ENCODE measurements at places on chromosomes 4 and X. TPM values are rescaled to one million over a fixed set of nuclear protein-coding genes. Genes with fewer than 3 reads are reported as not detected.

DNA sequence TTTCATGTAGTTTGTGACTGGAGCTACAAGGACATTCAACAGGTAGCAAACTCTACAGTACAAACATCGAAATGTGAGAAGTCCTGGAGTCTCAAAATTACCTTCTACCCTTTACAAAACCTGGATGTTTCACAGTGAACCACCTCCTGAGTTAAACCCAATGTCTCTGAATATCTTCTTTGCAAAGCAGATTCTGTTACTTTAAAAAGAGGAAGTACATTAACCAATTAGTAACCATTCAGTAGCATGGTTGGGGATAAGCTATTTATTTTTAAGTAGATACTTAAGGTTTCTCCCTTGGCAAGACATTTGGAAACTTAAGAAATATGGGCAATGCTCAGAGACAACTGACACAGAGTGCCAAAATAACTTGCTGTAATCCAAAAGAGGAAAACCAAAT, 371.9 kb upstream of the NWD2 start:
- no peak for DNase-seq

GRCh38 chr4:171929907-171930306, 116.7 kb downstream of the GALNTL6 start:
- DNase-seq = no peak

GRCh38 chr4:10048941-10049697, 27.8 kb upstream of the SLC2A9 start:
- no peak for DNase-seq

Gene CFAP47
- not detected for total RNA-seq
